ENCODE measurements at places on chromosomes 12 and 14.

GRCh38 chr14:50728836-50729235 lies 60.7 kb upstream of the SAV1 start:
- no peak for DNase-seq

GRCh38 chr12:96483116-96483515 lies 6.3 kb upstream of the CFAP54 start:
- no peak for DNase-seq

GRCh38 chr14:23643533-23644194 lies 7.5 kb downstream of the DHRS2 start:
- DNase-seq: no peak

DNA sequence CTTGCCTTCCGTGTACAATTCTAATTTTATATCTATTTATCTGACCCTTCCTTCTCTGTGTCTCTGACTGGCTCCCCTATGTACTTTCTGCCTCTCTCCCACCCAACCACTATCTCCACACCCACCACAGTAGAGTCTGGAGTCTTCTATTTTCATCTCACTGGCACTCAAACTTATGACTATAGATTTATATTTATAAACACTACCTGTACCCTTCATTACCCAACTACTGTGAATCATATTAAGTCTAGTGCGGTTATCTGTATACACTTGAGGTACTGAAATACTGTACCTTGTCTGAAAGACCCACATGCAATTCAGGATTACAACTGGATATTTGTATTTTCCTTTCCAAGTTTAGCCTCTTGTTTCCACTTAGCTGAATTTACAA lies 36.1 kb downstream of the ATP2B1 start:
- no peak for DNase-seq

All from BJ (cell line).